ENCODE measurements at places on chromosomes 6 and 20.
A peak's percentile ranks its signal among the peaks of the same experiment; 100 is the strongest.

DNA sequence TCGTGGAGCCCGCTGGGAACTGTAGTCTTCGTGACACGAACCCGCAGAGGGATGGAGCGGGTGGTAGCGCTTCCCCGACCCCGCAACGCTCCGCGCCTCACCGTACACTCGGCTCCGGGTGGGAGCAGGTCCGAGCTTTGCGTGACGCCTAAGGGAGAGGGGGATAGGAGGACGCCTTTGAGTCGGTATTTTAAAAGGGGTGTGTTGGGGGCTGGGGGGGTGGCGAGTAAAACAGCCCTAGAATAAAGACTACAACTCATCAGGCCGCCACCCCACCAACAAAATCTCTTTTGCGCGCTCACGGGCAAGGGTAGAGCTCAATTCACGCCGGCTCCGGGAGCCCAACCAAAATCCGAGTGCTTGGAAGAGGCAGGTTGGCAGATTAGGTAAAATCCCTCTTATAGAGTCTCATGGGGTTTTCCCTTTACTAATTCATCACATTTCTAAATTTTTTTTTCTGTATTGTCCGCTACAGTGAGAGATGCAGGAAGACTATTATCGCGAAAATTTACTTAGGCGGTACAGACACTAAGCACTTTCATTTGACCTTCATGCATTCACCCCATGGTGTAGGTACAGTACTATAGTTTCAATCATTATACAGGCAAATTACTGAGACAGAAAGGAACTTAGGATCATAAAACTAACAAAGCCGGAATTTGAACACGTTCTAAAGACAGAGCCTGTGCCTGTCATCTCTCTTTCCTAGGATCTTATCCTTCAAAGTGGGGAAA, 706 bp upstream of the SNX14 start:
- peak overlapping the region; percentile 91 for H3K4me3 ChIP-seq
- peaks cover 11% of the 10 kb centered on the region for H3K4me1 ChIP-seq
- DNase-seq: no peak
- H3K27me3 ChIP-seq: no peaks in the 10 kb centered on the region
- peak overlapping the region; percentile 99 for H3K27ac ChIP-seq

- H3K27ac ChIP-seq: peak overlapping the region; percentile 16
- H3K36me3 ChIP-seq: peaks cover 2% of the 10 kb centered on the region
- H3K4me3 ChIP-seq: no peak overlapping the region
- peaks cover 7% of the 10 kb centered on the region for H3K4me1 ChIP-seq
- no peak for DNase-seq
Measured at GRCh38 chr6:167331565-167331964, 6.7 kb downstream of the TTLL2 start.

DNA sequence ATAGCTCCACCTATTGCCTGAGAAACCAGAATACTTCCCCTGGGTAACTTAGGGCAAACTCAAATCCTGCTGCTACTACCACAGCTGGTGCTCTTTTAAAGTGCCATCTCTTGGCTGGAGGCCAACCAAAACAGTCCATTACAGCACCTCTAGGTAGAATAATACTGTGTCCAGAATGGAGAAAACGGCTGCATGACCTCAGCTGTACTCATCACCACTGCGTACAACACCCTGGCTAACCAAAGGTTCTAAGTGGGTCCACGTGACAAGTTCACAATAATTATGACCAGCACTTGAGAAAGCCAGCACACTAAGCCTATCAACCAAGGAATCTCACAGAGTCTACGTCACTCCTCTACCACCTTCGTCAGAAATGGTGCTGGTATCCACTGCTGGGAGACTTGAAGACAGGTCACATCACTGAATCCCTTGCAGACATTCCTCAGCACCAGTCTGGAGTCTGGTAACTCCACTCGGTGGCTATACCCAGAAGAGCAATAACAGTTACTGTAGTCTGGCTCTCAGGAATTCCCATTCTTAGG, 40.9 kb upstream of the PKIB start:
- no peak overlapping the region for H3K27ac ChIP-seq
- DNase-seq: no peak
- no peak overlapping the region for H3K4me3 ChIP-seq
- H3K27me3 ChIP-seq: no peaks in the 10 kb centered on the region

GRCh38 chr6:79784395-79784753, 153.2 kb downstream of the SH3BGRL2 start:
- DNase-seq: no peak
- H3K36me3 ChIP-seq: no peaks in the 10 kb centered on the region
- no peak overlapping the region for H3K27ac ChIP-seq
- no peaks in the 10 kb centered on the region for H3K27me3 ChIP-seq

- DNase-seq: no peak
- no peaks in the 10 kb centered on the region for H3K27me3 ChIP-seq
- no peak overlapping the region for H3K27ac ChIP-seq
- H3K4me3 ChIP-seq: no peak overlapping the region
Measured at GRCh38 chr20:9059931-9060330, 9.0 kb upstream of the PLCB4 start.

- no peak overlapping the region for H3K4me3 ChIP-seq
- no peak for DNase-seq
- H3K4me1 ChIP-seq: peaks cover 6% of the 10 kb centered on the region
Measured at GRCh38 chr6:141700819-141701218, 431.9 kb upstream of the GJE1 start.

GRCh38 chr6:113805173-113805790, 51.9 kb upstream of the MARCKS start:
- no peak overlapping the region for H3K27ac ChIP-seq
- DNase-seq: no peak
- H3K36me3 ChIP-seq: no peaks in the 10 kb centered on the region

- DNase-seq: no peak
- peak overlapping the region; percentile 66 for H3K27ac ChIP-seq
- H3K4me3 ChIP-seq: no peak overlapping the region
- H3K27me3 ChIP-seq: no peaks in the 10 kb centered on the region
- no peaks in the 10 kb centered on the region for H3K36me3 ChIP-seq
- H3K4me1 ChIP-seq: peaks cover 48% of the 10 kb centered on the region
Measured at GRCh38 chr6:20700375-20700774, 166.1 kb downstream of the CDKAL1 start.

DNA sequence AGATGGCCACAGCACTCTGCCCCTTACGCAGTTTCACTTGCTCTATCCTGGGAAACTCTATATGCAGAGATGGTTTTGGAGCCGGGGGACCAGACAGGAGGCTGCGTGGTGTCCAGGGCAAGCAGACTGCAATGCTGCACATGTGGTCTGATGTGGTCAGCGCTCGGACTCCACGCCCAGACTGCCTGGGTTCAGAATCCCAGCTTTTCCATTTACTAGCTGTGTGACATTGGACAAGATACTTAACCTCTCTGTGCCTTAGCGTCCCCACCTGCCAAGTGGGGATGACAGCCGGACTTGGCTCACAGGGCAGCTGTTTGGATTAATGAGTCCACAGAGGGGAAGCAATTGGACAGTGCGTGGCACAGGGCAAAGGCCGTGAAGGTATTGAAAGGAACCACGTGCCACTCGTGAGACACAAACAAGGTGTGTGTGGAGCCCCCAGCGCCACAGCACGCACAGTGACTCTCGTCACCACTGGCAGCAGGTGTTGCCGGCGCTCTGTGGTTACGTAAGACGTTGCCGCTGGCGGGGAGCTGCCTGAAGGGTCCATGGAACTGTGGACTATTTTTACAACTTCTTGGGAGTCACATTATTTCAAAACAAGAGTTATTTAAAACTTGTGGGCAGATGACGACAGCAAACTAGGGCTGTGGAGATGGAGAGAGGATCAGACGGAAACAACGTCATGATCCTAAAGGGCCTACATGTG, 201.4 kb downstream of the PREX1 start:
- peaks cover 1% of the 10 kb centered on the region for H3K4me1 ChIP-seq
- no peak overlapping the region for H3K4me3 ChIP-seq
- H3K27ac ChIP-seq: no peak overlapping the region
- H3K36me3 ChIP-seq: no peaks in the 10 kb centered on the region

DNA sequence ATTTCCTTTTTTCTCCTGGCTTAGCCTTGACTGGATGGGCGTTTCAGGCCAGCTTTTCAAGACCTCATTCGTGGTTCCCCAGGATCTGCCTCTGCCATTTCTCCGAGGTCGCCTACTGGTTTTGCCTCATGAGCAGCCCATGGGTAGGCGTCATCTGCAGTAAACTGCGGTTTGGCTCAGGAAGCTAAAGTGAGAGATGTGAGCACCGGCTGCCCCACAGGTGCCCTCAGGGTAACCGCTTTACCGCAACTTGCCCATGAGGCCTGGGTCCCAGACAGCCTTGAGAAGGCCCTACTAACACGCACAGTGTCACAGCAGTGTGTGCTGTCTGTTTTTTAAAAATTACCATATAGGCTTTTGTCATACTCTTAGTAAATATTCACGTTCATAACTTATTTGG, 53.4 kb upstream of the TBXT start:
- no peak overlapping the region for H3K27ac ChIP-seq
- peaks cover 14% of the 10 kb centered on the region for H3K27me3 ChIP-seq
- H3K4me3 ChIP-seq: no peak overlapping the region

DNA sequence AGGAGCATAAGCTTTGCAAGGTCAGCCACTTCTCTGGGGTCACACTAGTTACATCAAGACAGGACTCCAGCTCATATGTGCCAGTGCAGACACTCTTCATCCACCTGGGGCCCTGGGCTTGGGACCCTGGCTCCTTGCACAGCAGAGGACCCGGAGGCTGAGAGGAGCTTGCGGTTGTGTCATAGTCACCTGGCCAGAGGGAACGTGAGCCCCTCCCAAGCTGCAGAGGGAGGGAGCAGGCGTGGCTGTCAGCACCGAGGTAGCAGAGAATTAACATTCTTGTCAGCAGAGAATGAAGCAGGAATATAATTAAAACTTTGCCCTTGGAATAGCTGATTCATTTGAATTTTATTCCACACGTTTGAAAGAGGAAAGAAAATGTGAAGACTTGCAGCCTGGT, 36.8 kb downstream of the BCAS4 start:
- H3K27me3 ChIP-seq: no peaks in the 10 kb centered on the region
- no peak for DNase-seq
- H3K36me3 ChIP-seq: peaks cover 7% of the 10 kb centered on the region

DNA sequence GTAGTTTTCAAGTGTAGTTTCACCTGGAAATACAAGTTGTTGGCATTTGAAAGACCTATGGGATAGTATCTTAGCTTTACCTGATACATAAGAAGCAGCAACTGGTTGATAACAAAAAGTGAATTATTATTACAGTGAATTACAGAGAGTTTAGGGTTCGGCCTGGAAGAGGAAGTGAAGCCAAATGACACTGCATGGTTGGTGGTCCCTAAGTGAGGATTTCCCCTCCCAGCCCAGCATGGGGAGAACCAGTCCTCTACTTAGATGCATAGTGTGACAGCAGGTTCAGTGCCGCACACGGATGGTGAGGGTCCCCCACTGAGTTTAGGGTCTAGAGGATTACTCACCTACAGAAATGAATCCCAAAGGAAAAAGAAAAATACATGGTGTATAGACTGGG, 18.1 kb downstream of the HLA-DPB1 start:
- no peak overlapping the region for H3K27ac ChIP-seq
- H3K4me3 ChIP-seq: no peak overlapping the region
- peaks cover 14% of the 10 kb centered on the region for H3K27me3 ChIP-seq
- no peaks in the 10 kb centered on the region for H3K36me3 ChIP-seq
- no peaks in the 10 kb centered on the region for H3K4me1 ChIP-seq
- no peak for DNase-seq

GRCh38 chr6:14656078-14656521, 538.5 kb downstream of the CD83 start:
- peaks cover 39% of the 10 kb centered on the region for H3K4me1 ChIP-seq
- no peaks in the 10 kb centered on the region for H3K27me3 ChIP-seq
- H3K27ac ChIP-seq: no peak overlapping the region
- H3K4me3 ChIP-seq: no peak overlapping the region
- DNase-seq: no peak

- H3K4me3 ChIP-seq: no peak overlapping the region
- H3K27ac ChIP-seq: no peak overlapping the region
- no peak for DNase-seq
- no peaks in the 10 kb centered on the region for H3K36me3 ChIP-seq
Measured at GRCh38 chr6:149934249-149935156, 7.3 kb upstream of the ULBP2 start.

- no peak for DNase-seq
- H3K27ac ChIP-seq: no peak overlapping the region
- H3K4me1 ChIP-seq: peaks cover 6% of the 10 kb centered on the region
- peaks cover 21% of the 10 kb centered on the region for H3K27me3 ChIP-seq
Measured at GRCh38 chr20:51206032-51206662, 183.2 kb upstream of the KCNG1 start.

GRCh38 chr6:25192590-25193459, 86.3 kb upstream of the CARMIL1 start:
- DNase-seq: no peak
- peaks cover 9% of the 10 kb centered on the region for H3K27me3 ChIP-seq
- no peaks in the 10 kb centered on the region for H3K36me3 ChIP-seq
- H3K27ac ChIP-seq: no peak overlapping the region
- H3K4me3 ChIP-seq: no peak overlapping the region
- peaks cover 2% of the 10 kb centered on the region for H3K4me1 ChIP-seq

- no peak for DNase-seq
- H3K4me1 ChIP-seq: peaks cover 39% of the 10 kb centered on the region
- peak overlapping the region; percentile 69 for H3K27ac ChIP-seq
- H3K27me3 ChIP-seq: no peaks in the 10 kb centered on the region
- H3K4me3 ChIP-seq: no peak overlapping the region
Measured at GRCh38 chr6:37141281-37142049, 28.5 kb upstream of the PIM1 start.

DNA sequence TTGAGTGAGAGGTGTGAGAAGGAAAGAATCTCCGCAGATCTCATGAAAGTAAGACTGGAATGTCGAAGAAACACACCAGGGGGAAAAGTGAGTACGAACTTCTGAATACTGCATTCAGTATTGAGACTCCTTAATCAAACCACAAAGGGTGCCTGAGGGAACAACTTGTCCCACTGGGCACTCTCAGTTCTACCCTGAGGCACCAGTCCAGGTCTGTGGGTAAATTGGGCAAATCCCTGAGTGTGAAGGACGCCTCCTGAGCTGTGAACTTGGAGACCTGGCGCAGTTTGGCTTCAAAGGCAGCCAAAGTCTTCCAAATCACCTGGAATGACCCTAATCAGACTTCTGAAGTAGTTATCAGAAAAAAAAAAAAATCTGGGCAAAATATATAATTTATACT, 329.7 kb downstream of the BTBD9 start:
- H3K36me3 ChIP-seq: no peaks in the 10 kb centered on the region
- peaks cover 2% of the 10 kb centered on the region for H3K4me1 ChIP-seq
- no peak overlapping the region for H3K4me3 ChIP-seq

- DNase-seq: peak; percentile 70
- H3K27ac ChIP-seq: peak within 1 kb of the TSS; percentile 99
- H3K27me3 ChIP-seq: no peaks in the 10 kb centered on the region
- peaks cover 3% of the 10 kb centered on the region for H3K36me3 ChIP-seq
- H3K4me1 ChIP-seq: peaks cover 28% of the 10 kb centered on the region
- H3K4me3 ChIP-seq: peak within 1 kb of the TSS; percentile 80
Measured at GRCh38 chr20:62065674-62066338, at the start of gene TAF4. Gene TAF4, minus strand, starts transcription at chr20:62065881. Its CDS starts 71 bp downstream, at chr20:62065810.

DNA sequence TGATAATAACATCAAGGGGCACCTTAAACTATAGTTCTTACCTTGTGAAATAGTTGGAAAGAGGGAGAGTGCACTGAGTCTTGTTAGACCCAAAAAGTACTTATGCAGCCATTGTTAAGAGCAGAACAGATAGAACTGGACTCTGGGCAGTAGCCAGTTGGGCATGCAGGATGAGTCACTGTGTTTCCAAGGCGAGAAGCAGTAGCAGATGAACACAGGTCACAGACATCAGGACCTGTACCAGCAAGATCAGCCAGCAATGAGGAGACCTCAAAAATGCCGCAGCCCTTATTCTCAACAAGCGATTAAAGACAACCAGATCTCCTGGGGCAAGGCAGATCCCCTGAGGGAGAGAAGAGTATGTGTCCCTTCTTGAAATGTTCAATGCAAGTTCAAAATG, 79.0 kb downstream of the SAMD3 start:
- H3K27me3 ChIP-seq: peaks cover 20% of the 10 kb centered on the region
- H3K4me1 ChIP-seq: peaks cover 10% of the 10 kb centered on the region
- H3K4me3 ChIP-seq: no peak overlapping the region
- H3K27ac ChIP-seq: no peak overlapping the region
- DNase-seq: no peak
